ENCODE measurements at places on chromosomes 1 and 21.

GRCh38 chr1:218266356-218266755 is 18.7 kb upstream of the RRP15 start:
- no peak for DNase-seq

DNA sequence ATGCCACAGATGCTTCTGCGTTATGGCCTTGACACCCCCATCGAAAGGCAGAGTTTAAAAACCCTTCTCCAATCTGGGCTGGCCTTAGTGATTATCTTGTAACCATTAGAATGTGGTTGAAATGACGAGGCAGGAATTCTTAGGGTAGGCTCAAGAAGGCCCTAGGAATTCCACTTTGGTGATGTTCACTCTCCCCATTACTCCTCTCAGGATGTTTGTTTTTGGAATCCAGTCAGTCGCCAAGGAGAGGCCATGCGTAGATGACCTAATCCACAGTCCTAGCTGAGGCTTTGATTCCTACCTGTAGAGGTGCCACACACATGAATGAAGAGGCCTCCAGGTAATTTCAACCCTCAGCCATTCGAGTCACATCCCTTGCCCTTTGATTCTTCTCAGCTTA is 318.2 kb downstream of the NEGR1 start:
- no peak for DNase-seq

GRCh38 chr1:212182171-212182570 is 103.0 kb upstream of the PPP2R5A start:
- no peak for DNase-seq

- DNase-seq = no peak
Measured at GRCh38 chr21:41378849-41379248, 17.0 kb downstream of the MX2 start.

- DNase-seq = no peak
Measured at GRCh38 chr1:245952383-245953026, 554.6 kb downstream of the SMYD3 start.

DNA sequence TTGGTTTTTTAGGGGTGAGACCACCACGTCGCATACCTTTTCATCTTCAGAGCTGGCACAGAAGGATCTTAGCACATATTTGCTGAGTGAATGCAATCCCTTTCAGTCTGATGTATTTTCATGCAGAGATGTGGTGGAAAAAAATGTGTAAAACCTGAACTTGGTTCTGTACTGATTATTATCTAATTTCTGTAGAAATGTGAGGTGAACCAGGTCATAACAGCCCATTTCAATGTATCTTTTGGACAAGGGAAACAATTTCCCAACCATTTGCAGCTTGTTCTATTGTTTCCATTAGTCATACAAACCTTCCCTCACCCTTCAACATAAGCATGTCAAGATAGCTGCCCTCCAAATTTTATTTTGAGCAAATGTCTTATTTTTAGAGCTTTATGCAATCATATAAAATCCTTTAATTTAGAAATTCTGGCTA is 46.8 kb upstream of the RUNX1 start:
- DNase-seq = no peak

Data from NCI-H748 treated with DMSO at 0.1 percent for 48 hours (cell line).